ENCODE measurements at places on chromosomes 3 and 15.

GRCh38 chr15:71515375-71516186, 294.8 kb upstream of the NR2E3 start:
- DNase-seq = no peak

DNA sequence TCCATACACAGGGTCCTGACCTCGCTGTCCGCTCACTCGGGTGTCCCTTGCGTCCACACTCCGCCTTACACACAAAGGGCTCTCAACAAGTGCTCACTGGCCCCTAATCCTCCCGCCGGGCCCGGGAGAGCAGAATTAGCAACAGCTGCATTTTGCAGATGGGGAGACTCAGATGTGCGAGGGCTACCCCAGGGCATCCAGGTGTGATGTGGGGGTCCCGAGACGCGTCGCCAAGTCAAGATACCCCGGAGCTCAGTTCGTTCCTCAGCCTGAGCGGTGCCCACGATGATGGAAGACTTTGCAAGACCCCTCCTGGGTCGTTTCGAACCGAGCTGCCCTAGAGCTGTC, 14.9 kb upstream of the WNT7A start:
- no peak for DNase-seq

GRCh38 chr3:169667166-169668071, 3.9 kb upstream of the MECOM start:
- DNase-seq = no peak

DNA sequence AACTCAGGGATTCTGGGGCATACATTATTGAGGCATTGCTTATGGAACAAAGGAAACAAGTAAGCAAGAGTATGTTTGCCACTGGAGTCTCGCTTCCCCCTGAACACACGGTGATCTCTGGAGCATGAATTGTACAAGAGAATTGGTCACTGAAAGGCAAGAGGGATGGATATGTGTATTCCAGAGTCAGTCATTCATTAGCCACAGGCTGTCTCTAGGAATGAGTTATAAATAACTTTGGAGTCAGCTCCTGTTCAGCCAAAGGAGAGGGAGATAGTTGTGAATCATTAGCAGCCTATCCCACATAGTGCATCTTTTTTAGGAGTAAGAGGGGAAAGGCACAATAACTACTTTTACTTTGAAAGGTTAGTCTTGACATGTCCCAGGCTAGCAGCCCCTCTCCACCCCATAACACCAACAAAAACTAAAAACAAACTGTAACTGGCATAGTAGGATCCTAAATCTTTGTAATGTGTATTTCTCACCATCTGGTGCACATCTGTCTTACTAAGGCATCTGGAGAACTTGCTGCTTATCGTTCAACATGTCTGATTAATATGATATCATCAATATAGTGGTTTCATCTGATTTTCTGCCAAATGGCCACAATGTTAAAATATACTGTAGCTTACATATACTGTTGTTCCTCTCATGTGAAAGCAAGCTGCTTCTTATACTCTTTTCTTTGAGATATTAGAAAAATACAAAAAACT, 462.2 kb downstream of the GRM7 start:
- DNase-seq = no peak

- DNase-seq = no peak
These were observed 64.9 kb downstream of the MEF2A start for GRCh38 chr15:99630607-99631131.

DNA sequence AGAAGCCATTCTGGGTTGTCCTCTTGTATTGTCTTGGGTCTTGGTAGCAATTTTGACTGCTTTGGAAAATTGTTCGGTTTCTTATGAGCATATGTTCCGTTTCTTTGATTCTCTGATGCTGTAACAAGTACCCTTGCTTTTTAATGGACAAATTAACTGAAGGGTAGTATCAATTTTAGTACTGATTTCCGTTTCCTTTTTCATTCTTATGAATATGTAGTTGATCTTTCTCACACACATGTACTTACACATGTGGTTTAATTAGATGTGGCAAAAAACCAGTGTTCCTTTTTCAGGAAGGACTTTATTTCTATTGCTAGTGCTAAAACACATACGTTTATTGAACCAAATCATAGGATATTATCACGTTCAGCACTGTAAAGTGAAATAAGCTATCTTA, 119.1 kb downstream of the TCF12 start:
- no peak for DNase-seq

DNA sequence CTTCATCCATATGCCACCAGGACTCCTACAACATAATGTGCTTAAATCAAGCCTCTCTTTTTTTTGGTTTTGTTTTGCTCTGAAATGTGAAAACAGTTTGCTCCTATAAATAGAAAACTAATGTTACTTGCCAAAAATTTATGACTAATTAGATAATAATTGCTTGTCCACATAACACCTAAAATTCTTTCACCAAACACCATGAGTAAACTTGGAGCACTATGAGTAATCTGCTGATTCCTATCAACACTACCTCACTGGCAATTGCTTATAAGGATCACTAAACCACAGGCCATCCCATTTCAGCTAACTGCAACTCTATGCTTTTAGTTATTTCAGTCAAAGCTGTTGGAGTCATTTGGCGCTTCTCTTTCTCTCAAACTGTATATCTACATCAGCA, 252.7 kb downstream of the EPHA3 start:
- no peak for DNase-seq

DNA sequence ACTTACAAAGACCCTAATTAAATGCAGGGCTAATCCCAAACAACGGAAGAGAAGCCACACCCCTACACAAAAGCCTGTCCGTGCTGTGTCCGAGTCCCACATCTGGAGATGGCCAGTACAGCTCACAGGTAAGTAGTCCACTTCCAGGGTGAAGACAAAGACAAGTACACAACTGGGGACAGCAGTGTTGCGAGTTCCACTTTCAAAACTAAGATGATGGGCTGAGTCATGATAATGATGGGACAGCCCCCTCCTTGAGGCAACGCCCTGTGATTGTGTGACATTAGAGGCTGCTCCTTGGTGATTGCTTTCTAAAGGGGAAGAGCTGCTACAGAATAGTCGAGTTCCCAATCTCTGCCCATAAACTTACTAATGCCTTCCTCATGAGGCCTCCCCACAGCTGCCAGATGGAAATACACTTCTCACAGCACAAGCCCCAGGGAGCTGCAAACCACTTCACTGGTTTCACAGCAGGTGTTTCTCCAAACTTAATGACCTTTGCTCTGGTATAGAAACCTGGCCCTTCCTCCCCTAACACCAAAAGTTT, 27.6 kb downstream of the RFT1 start:
- no peak for DNase-seq

DNA sequence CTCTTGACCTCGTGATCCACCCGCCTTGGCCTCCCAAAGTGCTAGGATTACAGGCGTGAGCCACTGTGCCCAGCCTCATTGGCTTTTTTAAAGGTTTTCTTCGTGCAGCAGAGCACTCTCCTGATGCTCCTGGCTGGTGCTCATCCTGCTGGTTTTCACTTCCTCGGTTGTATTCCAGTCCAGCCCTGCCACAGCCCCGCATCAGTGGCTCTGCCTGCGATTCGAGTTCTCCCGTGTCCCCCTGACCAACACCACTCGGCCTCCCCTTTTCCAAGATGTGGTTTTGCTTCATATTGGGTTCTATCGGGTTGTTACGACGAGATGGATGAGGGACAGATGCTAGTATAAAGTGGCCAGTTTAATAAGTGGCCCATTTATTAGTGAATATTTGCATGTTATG, 27.8 kb downstream of the EFCC1 start:
- DNase-seq = no peak

GRCh38 chr3:58580826-58581327, 3.7 kb upstream of the FAM107A start:
- no peak for DNase-seq

DNA sequence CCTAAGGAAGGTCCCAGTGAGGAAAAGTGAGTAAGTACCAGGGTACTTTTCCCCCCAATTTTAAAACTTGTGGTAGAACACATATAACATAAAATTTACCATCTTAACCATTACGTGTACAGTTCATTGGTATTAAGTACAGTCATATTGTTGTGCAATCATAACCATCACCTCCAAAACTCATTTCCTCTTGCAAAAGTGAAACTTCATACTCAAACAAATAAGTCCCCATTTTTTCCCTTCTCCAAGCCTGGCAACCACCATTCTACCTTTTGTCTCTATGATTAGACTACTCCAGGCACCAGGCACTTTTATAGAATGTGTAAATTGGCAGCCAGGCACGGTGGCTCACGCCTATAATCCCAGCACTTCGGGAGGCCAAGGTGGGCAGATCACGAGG, 12.2 kb downstream of the PRC1 start:
- DNase-seq = no peak

GRCh38 chr3:148924562-148924961, 59.5 kb downstream of the CPA3 start:
- no peak for DNase-seq

DNA sequence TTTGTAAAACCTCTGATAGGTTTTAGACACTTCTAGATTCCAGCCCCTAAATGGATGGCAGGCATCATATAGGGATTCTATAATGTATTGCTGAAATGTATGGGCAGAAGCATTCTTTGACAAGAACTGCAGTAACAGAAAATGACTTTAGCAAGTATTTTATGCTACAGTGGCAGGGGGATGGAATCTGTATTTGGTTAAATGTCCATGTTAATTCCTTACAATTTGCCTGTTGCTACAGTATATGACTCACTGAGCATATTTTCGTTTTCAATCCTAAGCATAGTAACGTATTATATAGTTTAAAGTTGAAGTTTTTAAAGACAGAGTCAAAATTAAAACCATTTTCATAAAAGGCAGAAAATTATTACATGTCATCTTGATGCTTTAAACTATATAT, 150.1 kb downstream of the MEX3B start:
- DNase-seq = no peak

DNA sequence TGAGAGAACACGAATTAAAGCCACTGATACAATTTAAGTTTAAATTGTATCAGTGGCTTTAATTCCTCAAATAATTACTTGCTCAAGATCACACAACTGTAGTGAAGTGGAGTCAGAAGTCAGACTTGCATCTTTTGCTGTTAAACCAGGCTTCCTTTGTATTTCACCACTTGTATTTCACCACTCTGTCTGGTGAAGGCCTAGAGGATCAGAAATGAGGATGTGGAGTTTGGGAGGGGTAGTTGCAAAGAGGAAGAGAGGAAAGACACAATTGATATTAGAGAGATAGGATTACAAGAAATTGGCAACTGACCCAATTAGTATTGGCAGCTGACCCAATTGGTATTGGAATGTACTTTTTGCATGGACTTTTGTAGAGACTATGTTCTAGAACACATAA, 288.1 kb upstream of the GPR149 start:
- DNase-seq = no peak

DNA sequence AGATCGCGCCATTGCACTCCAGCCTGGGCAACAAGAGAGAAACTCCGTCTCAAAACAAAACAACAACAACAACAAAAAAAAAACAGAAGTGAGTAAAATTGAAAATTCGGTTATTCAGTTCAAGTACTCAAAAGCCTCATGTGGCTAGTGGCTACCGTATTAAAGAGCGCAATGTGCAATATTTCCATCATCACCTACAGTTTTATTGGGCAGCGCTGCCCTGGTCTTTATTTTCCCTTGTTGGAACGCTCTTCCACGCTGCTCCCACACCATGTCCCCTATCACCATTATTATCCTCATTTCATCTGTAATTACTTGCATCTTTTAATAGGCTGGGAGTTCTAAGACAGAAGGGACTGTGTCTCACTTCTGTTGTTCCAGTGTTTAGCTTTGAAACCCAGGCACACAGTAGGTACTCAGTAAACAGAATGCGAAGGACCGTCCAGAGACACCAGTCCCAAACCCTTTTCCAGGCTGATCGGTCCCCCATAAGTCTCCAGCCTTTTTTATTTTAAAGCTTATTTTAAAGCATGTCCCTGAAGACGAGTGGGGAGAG, 423 bp upstream of the HACD3 start:
- DNase-seq = no peak

- no peak for DNase-seq
These were observed 57.5 kb downstream of the KCNMB2 start for GRCh38 chr3:178593786-178594185.

GRCh38 chr3:41683666-41684350, 278.1 kb downstream of the ULK4 start:
- DNase-seq = peak; percentile 28

DNA sequence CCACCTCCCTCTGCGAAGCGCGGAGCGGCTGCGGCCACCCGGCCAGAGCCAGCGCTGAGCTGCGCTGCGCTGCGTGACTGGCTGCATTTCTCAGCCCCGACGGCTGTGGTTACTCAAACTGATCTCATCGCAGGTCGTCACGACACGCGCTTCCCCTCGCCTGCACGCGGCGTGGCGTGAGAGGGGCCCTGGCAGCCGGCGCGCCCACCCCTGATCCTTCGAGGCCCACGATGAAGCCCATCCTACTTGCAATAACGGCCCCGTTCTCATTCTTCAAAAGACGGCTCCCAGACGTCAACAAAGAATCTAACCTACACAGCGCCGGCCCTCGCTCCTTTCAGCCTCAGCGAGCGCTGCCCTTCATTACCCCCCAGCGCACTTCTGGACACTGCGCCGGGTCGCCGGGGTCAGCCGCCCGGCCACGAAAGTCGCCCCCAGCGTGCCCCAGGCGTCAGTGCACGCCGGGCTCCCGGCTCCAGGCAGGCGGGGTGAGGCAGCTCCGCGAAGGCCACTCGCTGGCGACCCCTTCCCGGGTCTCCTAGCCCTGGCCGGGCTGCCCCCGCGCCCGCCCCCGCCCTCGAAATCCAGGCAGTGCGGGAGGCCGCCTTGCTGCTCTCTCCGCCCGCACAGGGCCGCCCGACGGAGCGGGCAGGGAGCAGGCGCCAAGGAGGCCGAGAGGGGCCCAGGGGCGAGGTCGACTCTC, 9.9 kb upstream of the LEKR1 start:
- no peak for DNase-seq

DNA sequence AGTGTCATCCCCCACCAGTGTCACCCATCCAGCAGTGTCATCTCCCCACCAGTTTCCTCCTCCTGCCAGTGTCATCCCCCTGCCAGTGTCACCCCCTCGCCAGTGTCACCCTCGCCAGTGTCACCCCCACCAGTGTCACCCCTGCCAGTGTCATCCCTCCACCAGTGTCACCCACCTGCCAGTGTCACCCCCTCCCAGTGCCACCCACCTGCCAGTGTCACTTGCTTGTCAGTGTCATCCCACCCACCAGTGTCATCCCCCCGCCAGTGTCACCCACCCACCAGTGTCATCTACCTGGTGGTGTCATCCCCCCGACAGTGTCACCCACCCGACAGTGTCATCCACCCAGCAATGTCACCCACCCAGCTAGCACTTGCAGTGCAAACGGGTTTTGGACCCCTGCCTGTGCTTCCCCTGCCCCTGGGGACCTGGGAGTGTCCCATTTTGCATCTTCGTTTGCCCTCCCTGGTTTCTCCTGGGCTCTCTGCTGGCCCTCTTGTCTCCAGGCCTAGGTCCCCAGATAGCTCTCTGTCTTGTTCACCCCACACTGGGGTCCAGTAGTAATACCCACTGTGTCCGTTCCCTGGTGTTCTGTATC, 99.8 kb upstream of the PRR20G start:
- no peak for DNase-seq

GRCh38 chr3:39386318-39386717, 3.1 kb downstream of the SLC25A38 start:
- DNase-seq = no peak

GRCh38 chr15:41153733-41154132, 37.7 kb upstream of the INO80 start:
- no peak for DNase-seq

GRCh38 chr15:48507416-48508065, 138.0 kb downstream of the FBN1 start:
- peak; percentile 38 for DNase-seq
